ENCODE measurements at places on chromosomes 3 and 15. TPM values are rescaled to one million over a fixed set of nuclear protein-coding genes. Genes with fewer than 3 reads are reported as not detected.
A peak's percentile ranks its signal among the peaks of the same experiment; 100 is the strongest.

Gene RARRES1
- 489 TPM for total RNA-seq

DNA sequence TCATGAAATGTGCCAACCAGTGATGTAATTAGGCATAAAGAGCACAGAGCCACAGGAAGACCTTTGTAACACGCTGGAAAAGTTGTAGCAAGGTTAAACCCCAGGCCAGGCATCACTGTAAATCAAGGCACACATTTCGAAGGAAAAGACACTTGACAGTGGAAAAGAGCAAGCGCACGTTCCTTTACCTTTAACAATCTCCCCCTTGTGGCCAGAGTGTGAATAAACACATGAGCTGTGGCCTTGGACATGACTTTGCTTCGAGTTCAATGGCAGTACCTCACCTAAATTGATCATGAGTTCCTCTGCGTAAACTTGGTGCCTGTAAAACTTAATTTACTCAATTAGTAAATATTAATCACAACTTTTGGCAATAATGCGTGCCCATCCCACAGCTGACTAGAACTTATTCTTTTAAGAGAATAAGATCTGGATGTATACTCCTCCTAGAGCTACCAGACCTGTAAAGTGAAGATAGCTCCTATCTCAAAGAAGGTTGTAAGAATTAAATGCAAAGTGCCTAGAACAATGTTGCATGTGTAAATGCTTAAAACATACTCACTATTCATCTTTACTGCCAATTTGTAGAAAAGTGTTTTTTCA, 757.0 kb upstream of the NECTIN3 start:
- peak; percentile 22 for DNase-seq

- no peak for DNase-seq
Observed at GRCh38 chr3:150912501-150912900, 7.3 kb upstream of the MINDY4B start.

- DNase-seq, result no peak
Observed at GRCh38 chr15:66284271-66284670, 9.1 kb upstream of the DIS3L start.

- DNase-seq, result no peak
Observed at GRCh38 chr15:70142322-70143191, 44.8 kb upstream of the TLE3 start.
